ENCODE measurements at places on chromosomes 5 and 9.
A peak's percentile ranks its signal among the peaks of the same experiment; 100 is the strongest.

DNA sequence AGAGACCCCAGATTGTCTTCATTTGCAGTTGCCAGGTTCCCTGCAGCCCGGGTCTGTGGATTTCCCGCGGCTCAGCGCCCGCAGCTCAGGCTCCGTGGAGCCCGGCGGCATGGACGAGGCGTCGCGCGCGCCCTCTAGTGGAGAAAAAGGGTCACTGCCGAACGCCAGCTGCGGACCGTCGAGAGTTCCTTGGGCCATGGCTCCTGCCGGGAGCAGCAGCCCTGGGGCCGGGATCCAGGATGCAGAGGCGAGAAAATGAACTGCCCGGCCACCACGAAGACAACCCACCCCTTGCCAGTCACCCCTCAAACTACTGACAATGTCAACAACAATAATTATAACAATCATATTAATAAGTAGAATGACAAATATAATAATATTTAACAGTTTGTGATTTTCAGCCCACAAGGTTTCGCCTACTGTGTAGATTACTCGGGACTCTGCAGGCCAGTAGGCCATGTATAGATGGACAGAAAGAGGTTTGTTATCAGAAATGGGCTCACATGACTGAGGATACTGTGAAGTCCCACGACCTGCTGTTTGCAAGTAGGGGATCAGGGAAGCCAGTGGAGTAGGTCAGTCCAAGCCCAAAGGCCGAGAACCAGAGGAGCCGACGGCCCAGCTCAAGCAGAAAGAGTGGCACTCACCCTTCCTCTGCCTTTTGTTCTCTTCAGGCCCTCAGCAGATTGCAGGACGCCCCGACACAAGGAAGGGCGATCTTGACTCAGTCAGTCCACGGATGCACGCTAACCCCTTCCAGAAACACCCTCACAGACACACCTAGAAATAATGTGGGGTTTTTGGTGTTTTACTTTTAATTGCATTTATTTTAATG is 43.1 kb downstream of the BOD1 start:
- H3K27me3 ChIP-seq, result no peaks in the 10 kb centered on the region
- H3K27ac ChIP-seq, result no peak overlapping the region
- no peaks in the 10 kb centered on the region for H3K4me1 ChIP-seq
- peak; percentile 76 for DNase-seq

- no peaks in the 10 kb centered on the region for H3K4me1 ChIP-seq
- no peaks in the 10 kb centered on the region for H3K36me3 ChIP-seq
Observed at GRCh38 chr5:11268891-11269290, 507.9 kb upstream of the DAP start.

GRCh38 chr5:37916525-37916924 is 76.7 kb upstream of the GDNF start:
- no peaks in the 10 kb centered on the region for H3K4me1 ChIP-seq
- no peaks in the 10 kb centered on the region for H3K36me3 ChIP-seq
- H3K4me3 ChIP-seq, result no peak overlapping the region
- DNase-seq, result no peak
- H3K27ac ChIP-seq, result no peak overlapping the region
- H3K27me3 ChIP-seq, result no peaks in the 10 kb centered on the region

DNA sequence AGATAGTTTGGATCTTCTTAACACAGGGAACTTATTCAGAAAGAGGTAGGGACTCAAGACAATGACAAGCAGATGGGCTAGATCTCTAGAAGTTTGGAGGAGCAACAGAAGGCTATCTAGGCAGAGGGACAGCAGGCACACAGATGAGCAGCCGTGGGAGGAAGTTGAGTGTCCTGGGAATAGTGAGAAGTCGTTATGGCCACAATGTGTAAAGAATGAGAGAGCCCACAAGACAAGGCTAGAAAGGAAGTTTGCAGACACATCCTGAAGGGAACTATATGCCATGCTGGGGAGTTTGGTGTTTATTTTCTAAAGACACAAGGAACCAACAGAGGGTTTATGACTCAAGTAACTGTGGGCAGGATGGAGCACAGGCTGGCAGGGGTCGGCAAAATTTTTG is 160.6 kb downstream of the PALM2AKAP2 start:
- no peaks in the 10 kb centered on the region for H3K27me3 ChIP-seq
- no peak overlapping the region for H3K4me3 ChIP-seq
- no peaks in the 10 kb centered on the region for H3K36me3 ChIP-seq
- H3K27ac ChIP-seq, result no peak overlapping the region

GRCh38 chr9:127925959-127926905 is 4.3 kb downstream of the PIP5KL1 start:
- DNase-seq, result no peak
- no peaks in the 10 kb centered on the region for H3K36me3 ChIP-seq
- no peak overlapping the region for H3K27ac ChIP-seq
- no peak overlapping the region for H3K4me3 ChIP-seq

Measured in uterus (tissue), 4 donors.